ENCODE measurements at places on chromosomes 7 and 10.

GRCh38 chr7:17546592-17546991 is 248.1 kb downstream of the AHR start:
- DNase-seq, result no peak

DNA sequence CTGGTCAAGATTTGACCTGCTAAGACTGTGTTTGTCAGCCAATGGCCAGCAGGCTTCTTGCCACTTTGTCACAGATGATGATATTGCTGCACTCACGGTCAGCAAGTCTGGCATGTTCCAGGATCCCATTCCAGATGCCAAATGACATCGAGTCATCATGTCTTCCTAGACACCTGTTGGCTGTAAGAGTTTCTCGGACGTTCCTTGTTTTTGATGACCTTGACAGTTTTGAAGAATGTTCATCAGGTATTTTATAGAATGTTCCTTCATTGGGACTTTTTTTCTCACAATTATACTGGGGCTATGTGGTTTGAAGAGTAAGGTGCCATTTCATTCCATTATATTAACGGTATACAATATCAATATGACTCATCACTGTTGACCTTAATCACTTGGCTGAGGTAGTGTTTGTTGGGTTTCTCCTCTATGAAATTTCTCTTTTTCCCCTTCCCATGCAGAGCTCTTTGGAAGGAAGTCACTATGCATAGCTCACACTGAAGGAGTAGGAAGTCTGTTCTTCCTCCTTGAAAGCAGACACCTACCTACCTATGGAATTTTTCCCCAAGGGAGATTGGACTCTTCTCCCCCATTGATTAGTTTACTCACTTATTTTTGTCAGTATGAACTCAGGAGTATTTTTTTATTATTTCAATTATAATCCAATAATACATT is 31.6 kb downstream of the HECW1 start:
- DNase-seq, result no peak

GRCh38 chr10:110211465-110211843 is 4.0 kb downstream of the MXI1 start:
- DNase-seq, result no peak

GRCh38 chr7:16693601-16694318 is 47.8 kb downstream of the BZW2 start:
- DNase-seq, result no peak

DNA sequence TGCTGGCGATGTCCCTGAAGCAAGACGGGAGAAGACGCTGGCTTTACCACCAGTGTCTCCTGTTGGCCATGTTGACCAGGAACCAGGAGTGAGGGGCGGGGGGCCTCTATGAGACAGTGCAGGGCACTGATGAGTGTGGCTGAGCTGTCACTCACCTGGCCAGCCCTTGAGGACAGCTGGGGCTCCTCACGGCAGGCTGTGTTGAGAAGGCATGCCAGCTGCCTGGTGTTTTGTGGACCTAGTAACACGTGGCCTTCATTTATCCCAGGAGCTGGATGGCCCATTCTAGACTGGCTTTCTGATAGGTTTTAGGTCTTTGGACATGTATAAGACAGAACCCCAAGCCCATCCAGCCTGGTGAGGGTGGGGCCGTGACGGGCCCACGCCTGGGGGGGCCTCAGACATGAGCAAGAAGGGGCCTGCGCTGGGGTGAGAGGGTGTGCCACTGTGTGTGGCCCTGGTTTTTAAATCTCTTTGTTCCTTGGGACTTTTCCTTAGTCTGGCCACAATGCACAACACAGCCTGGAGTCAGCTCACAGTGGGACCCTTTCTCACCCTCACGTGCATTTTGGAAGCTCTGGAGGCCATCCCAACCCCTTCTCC is 10.5 kb downstream of the RHBDD2 start:
- no peak for DNase-seq

GRCh38 chr10:13686331-13686752 is 99.6 kb downstream of the PRPF18 start:
- no peak for DNase-seq

DNA sequence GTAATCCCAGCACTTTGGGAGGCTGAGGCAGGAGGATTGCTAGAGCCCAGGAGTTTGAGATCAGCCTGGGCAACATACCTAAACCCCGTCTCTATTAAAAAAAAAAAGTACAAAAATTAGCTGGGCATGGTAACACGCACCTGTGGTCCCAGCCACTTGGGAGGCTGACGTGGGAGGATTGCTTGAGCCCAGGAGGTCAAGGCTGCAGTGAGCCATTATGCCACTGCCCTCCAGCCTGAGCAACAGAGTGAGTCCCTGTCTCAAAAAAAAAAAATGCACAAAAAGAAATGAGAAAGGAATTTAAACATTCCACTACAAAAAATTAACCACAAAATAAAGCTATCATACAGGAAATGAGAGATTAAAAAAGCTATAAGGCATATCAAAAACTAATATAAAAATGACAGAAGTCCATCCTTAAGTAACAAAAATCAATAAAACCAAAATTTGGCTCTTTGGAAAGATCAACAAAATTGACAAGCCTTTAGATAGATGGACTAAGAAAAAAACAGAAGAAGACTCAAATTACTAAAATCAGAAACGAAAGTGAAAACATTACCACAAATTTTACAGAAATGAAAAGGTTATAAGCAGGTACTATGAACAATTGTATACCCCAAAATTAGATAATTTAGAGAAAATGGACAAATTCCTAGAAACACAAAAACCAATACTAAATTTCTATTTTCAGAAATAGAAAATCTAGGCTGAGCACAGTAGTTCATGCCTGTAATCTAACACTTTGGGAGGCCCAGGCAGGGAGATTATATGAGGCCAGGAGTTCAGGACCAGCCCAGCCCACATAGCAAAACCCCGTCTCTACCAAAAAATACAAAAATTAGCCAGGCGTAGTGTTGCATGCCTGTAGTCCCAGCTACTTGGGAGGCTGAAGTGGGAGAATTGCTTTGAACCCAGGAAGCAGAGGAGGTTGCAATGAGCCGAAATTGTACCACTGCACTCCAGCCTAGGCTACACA is 42.4 kb upstream of the NANOS1 start:
- no peak for DNase-seq

GRCh38 chr7:71095266-71095860 is 36.6 kb upstream of the GALNT17 start:
- DNase-seq, result no peak

DNA sequence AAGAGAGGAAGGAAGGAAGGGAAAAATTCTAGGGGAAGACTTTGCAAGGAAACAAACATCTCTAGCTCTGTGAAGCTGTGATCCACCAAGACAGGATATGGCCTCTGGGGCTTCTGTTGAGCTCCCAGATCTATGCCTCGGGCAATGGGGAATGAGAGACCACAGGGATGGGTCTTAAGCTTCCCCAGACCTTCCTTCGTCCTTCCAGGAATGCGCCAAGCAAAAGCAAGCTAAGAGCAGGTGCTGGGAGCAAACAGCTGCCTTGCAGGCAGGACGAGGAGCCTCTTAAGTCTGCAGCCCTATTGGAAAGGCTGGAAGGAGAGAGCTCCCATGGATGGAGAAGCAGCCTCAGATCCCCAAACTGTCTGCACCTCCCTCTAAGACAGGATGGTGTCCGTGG is 21.9 kb upstream of the ELN start:
- no peak for DNase-seq

DNA sequence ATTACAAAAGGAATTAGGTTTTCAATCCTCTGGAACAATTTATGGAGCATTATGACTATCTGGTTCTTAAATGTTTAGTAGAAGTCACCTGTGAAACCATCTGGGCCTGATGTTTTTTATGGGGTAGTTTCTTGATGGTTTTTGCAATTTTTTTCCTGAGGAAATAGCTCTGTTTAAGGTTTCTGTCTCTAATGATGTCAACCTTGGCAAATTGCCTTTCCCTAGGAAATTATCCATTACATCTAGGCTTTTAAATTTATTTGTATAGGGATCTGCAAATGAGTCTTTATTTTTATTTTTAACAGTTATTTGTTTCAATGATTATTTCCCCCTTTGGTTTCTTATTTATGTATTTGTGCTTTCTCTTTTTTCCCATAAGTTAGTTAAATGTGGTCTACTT is 222.8 kb downstream of the GALNT17 start:
- no peak for DNase-seq

- no peak for DNase-seq
Measured at GRCh38 chr7:16450366-16450765, 15.2 kb downstream of the SOSTDC1 start.

GRCh38 chr10:89283936-89284475 is 17.8 kb upstream of the IFIT2 start:
- DNase-seq, result no peak

DNA sequence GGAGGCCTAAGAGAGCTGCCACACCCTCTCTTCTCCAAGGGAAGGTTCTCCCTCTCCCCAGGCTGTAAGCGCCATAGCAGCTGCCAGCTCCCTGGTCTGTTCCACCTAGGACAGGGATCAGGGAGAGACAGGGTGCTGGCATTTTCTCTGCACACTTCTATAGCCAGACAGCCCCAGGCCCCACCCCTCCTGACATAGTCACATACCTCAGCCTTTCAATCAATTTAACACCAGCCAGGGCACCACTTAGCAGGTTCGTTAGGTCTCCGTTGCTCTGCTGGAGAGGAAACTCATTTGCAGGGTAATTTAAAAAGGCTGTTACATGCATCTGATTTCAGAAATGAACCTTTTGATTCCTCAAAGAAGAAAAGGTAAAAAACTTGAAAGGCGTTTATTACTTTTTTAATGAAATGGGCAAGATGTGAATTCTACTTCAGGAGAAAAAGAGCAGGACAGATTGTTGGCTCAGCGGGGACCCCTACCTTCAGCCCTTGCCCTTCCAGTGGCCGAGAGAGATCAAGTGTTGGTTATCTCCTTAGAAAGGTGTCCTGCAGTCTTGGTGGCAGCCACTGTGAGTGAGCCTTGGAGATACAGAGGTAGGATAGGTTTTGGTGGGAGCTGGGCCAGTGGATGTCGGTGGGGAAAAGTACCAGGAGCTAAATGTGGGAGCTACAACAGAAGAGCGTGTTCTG is 180.5 kb upstream of the GALNT17 start:
- no peak for DNase-seq

DNA sequence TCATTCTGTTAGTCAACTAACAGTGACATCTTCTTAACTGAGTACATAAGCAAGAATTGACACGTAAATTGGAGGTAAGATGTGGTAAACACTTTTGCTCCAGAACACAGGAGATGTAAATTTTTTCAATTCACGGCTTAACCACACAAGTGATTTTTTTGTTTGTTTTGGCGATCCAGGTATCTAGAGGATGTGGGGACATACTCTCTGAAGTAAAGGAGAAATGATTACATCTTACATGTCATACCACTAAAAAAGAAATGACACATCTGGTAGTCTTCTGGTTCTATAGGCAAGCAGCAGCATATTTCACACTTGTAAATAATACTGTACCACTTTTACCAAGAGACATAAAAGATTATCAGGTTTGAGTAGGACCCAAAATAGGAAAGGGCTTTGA is 200.3 kb upstream of the ZWINT start:
- DNase-seq, result no peak

DNA sequence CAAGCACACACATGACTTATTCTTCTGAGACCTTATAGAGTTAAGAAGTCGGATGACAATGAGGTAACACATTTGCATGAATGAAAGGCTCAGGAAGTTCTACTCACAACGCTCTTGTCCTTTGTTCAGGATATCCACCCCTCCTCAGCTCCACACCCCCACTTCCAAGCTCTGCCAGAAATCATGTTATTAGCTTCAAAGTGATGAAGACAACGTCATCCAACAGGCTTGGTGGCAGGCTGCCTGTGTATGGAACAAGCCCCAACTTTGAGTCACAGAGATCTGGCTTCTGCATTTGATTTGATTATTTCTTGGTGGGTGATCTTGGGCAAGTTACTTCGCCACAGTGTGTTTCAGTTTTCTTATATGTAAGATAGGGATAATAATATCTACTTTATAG is 12.4 kb upstream of the BMPER start:
- no peak for DNase-seq

DNA sequence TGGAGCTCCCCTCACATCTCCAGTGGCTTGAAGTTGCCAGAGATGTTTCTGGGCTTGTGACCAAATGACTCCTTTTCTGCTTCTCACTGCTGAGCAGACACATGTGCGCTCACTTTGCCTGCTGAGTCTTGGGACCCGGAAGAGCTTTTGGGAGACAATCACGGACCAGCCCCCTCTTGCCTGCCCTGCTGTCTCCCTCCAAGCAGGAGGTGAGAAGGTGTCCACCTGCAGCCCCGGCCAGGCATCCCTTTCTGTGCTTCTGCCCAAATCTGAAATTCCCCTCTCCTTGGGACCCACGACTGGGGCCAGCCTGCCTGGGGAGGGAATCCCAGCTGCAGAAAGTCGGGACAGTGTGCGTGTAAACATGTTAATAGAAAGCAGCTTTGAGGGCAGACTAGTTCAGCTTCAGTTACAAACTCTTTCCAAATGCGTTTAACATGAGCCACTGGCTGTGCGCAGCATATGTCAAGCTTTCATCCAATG is 31.7 kb downstream of the HTRA1 start:
- DNase-seq, result no peak

GRCh38 chr7:66452165-66452564 is 176.5 kb upstream of the KCTD7 start:
- no peak for DNase-seq

All from activated gamma-delta T cell treated with Interleukin-2 at 50 U/mL for 16 hours (primary cell).